ENCODE measurements at places on chromosomes 2 and 18.
A peak's percentile ranks its signal among the peaks of the same experiment; 100 is the strongest.

DNA sequence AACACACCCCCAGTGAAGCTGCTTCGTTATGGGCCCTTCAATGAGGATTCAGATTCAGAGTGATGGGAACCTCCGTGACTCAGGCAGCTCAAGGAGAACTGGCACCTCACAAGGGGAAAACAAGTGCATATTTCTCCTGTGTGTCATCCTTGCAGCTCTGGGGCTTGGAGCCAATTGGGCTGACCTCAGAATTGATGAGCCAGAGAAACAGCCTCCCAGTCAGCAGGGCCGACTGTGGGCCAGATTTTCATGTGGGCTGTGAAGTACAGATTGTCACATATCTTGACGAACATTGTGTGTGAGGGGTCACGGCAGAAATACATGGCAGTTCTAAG lies 189.6 kb upstream of the SP5 start:
- no peaks in the 10 kb centered on the region for H3K36me3 ChIP-seq
- H3K27me3 ChIP-seq, result no peaks in the 10 kb centered on the region
- peak overlapping the region; percentile 56 for H3K27ac ChIP-seq
- peak overlapping the region; percentile 28 for H3K4me3 ChIP-seq
- peaks cover 2% of the 10 kb centered on the region for H3K4me1 ChIP-seq

GRCh38 chr2:866009-866680 lies 84.5 kb upstream of the SNTG2 start:
- H3K4me3 ChIP-seq, result no peak overlapping the region
- H3K36me3 ChIP-seq, result no peaks in the 10 kb centered on the region
- H3K27ac ChIP-seq, result no peak overlapping the region

- peaks cover 59% of the 10 kb centered on the region for H3K4me1 ChIP-seq
- no peak overlapping the region for H3K4me3 ChIP-seq
- no peaks in the 10 kb centered on the region for H3K36me3 ChIP-seq
- no peak overlapping the region for H3K27ac ChIP-seq
- DNase-seq, result peak; percentile 92
Observed at GRCh38 chr2:120863661-120864320, 128.1 kb downstream of the GLI2 start.

DNA sequence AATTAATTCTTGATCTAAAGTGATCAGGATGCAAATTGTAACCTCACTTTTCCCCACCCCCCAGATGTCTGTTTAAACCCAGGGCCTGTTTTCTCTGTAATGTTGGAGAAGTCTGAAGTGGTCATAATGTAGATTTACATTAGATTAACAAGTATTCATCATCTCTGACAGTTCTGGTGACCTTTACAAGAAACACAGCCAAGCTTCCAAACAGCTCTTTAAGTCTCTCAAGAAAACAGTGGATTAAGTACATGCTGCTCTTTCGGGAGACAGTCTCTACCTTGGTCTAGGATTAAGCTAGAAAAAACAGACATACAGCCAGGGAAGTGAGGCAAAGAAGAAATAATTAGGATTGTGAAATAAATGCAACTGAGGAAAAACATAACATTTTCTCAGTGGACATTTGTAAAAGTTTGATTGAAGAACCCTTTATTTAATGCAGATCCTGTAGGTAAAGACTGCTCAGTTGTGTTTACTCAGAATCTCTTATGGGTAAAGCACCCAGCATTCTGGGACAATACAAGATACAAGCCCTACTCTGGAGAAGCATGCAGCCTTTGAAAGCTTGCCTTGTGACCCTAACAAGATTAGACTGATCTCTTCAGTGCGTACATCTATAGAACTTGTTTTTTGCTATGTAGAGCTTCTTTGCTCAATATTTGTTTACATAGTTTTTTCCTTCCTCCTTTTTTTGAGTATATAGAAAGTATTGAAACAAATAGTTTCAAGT lies 203.9 kb downstream of the PHLPP1 start:
- H3K4me3 ChIP-seq, result no peak overlapping the region
- H3K27ac ChIP-seq, result no peak overlapping the region
- H3K4me1 ChIP-seq, result no peaks in the 10 kb centered on the region

GRCh38 chr2:124810132-124810531 lies 785.0 kb downstream of the CNTNAP5 start:
- H3K36me3 ChIP-seq, result no peaks in the 10 kb centered on the region
- peak; percentile 32 for DNase-seq
- H3K27me3 ChIP-seq, result no peaks in the 10 kb centered on the region
- no peak overlapping the region for H3K27ac ChIP-seq
- no peaks in the 10 kb centered on the region for H3K4me1 ChIP-seq

- peak; percentile 94 for DNase-seq
- no peaks in the 10 kb centered on the region for H3K36me3 ChIP-seq
- no peak overlapping the region for H3K27ac ChIP-seq
Observed at GRCh38 chr2:237184192-237184918, 98.7 kb downstream of the COPS8 start.

GRCh38 chr2:227416701-227417100 lies 29.0 kb upstream of the SCYGR1 start:
- no peaks in the 10 kb centered on the region for H3K27me3 ChIP-seq
- H3K36me3 ChIP-seq, result no peaks in the 10 kb centered on the region
- no peak for DNase-seq
- peaks cover 4% of the 10 kb centered on the region for H3K4me1 ChIP-seq
- no peak overlapping the region for H3K27ac ChIP-seq
- H3K4me3 ChIP-seq, result no peak overlapping the region

DNA sequence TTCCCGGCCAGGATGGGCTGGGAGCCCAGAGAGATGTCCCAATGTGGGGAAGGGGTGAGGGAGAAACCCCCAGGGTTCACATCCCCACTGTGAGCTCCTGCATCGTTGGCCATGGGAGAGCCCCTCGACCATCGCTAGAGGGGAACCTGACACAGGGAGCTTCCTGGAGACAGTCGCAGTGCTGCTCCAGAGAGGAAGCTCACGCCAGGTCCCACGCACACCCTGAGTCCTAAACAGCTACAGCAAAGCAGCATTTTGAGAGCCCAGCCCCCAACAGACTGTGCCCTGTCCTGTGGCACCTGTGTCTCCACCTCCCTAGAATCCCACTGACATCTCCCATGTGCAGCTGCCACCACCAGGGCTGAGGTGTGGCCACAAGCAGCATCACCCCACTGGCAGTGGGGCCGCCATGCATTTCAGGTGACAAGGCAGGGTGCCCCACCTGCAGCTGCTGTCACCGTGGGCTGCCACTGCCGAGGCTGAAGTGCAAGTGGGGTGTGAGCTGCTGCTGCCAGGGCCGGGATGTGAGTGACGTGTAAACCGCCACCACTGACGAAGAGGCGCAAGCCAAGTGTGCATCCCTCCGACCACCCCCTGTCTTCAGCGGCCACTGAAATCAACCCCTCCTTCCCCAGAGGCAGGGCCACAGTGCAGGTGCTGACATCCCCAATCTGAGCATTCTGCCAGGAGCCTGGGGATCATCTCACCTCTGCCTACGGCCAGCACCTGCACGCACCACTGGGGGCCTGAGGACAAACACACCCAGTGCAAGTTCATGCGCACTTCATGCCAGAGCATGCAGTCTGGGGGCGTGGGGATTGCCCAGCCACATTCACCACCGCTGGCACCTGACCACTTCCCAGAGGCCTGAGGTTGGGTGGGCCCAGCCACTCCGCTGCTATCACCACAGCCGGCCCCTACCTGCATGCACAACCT lies 467.7 kb upstream of the SALL3 start:
- H3K27ac ChIP-seq, result no peak overlapping the region
- DNase-seq, result no peak
- H3K4me3 ChIP-seq, result no peak overlapping the region
- no peaks in the 10 kb centered on the region for H3K4me1 ChIP-seq
- no peaks in the 10 kb centered on the region for H3K27me3 ChIP-seq

DNA sequence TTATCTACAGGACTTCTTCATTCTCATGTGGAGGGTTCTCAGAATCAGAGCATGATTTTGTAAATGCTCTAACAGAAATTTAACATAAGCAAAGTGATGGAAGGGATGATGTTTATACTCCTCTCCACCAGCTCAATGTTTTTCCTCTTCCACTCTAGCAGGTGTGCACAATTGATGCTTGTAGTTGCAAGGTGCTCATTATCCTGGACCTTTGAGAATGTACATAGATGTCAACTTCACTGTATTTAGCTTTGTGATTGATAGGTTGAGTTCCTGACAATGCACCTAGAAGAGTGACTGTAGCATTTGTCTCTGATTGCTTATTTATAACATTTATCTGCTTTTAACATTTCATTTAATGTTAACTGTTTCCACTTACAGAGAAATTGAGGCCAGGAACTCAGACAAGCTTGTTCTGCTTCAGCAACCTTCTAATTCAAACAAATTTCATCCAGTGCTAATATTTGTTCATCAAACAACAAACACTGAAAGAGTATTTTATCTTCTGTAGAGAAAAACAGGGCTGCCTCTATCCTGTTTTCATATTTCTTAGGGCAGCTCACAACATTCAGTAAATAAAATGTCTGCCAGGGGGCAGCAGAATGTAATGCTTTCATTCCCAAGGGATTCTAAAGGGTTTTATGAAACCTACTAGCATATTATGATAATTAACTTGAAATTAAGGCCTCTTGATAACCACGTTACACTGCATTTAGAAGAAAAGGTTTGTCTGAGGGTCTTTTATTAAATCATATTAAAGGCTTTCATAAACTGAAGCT lies 127.9 kb upstream of the NOL4 start:
- DNase-seq, result peak; percentile 3
- no peaks in the 10 kb centered on the region for H3K36me3 ChIP-seq
- H3K4me3 ChIP-seq, result no peak overlapping the region
- H3K27ac ChIP-seq, result no peak overlapping the region

- no peak overlapping the region for H3K4me3 ChIP-seq
- no peaks in the 10 kb centered on the region for H3K36me3 ChIP-seq
- no peaks in the 10 kb centered on the region for H3K27me3 ChIP-seq
- DNase-seq, result no peak
- no peak overlapping the region for H3K27ac ChIP-seq
- H3K4me1 ChIP-seq, result no peaks in the 10 kb centered on the region
Observed at GRCh38 chr2:49961346-49961745, 807.0 kb upstream of the FSHR start.

GRCh38 chr2:8178911-8179310 lies 502.9 kb upstream of the ID2 start:
- no peak overlapping the region for H3K27ac ChIP-seq
- H3K4me3 ChIP-seq, result no peak overlapping the region
- H3K36me3 ChIP-seq, result no peaks in the 10 kb centered on the region
- H3K4me1 ChIP-seq, result peaks cover 5% of the 10 kb centered on the region

GRCh38 chr2:138036522-138036921 lies 72.2 kb downstream of the HNMT start:
- no peaks in the 10 kb centered on the region for H3K36me3 ChIP-seq
- no peaks in the 10 kb centered on the region for H3K27me3 ChIP-seq
- H3K4me1 ChIP-seq, result peaks cover 2% of the 10 kb centered on the region

DNA sequence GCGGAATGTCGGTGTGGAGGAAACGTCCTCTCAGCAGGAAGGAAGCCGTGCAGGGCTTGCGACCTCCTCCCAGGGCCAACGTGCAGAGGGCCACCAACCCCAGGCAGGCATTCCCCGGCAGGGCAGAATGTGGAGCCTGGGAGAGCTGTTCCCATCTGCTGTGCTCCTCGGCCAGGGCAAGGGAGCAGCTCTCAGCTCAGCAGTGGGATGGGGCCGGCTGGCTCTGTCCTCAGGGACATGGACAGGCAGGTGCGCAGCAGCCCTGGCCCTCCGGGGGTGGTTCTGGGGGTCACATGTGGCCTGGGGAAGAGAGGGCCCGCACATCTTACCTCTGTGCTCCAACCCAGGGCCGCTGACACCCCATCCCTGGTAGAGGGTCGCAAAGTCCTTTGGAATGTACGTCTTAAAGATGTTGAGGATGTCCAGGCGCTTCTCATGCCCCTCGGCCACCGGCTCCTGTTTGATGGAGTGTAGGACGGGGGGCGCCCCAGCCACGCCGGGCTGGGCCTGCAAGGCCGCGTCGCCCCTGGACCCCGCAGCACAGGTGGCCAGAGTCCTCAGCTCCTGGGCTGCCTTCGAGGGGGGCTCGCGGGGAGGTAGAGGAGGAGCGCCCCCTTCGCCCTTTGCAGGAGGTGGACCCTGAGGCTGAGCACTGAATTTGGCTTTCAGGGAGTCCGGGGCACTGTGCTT lies 116.4 kb downstream of the ZNF516 start:
- no peaks in the 10 kb centered on the region for H3K4me1 ChIP-seq
- no peak overlapping the region for H3K27ac ChIP-seq
- DNase-seq, result no peak
- H3K36me3 ChIP-seq, result peaks cover 34% of the 10 kb centered on the region

GRCh38 chr2:166519391-166519962 lies 25.4 kb upstream of the SCN7A start:
- H3K27me3 ChIP-seq, result no peaks in the 10 kb centered on the region
- DNase-seq, result no peak
- no peak overlapping the region for H3K4me3 ChIP-seq

- no peak overlapping the region for H3K27ac ChIP-seq
- no peak overlapping the region for H3K4me3 ChIP-seq
- H3K36me3 ChIP-seq, result no peaks in the 10 kb centered on the region
- H3K4me1 ChIP-seq, result no peaks in the 10 kb centered on the region
- peaks cover 4% of the 10 kb centered on the region for H3K27me3 ChIP-seq
Observed at GRCh38 chr18:25594351-25594750, 242.4 kb upstream of the ZNF521 start.

- no peak for DNase-seq
- peaks cover 16% of the 10 kb centered on the region for H3K4me1 ChIP-seq
- no peaks in the 10 kb centered on the region for H3K27me3 ChIP-seq
Observed at GRCh38 chr2:218329826-218330593, 26.6 kb upstream of the CATIP start.

DNA sequence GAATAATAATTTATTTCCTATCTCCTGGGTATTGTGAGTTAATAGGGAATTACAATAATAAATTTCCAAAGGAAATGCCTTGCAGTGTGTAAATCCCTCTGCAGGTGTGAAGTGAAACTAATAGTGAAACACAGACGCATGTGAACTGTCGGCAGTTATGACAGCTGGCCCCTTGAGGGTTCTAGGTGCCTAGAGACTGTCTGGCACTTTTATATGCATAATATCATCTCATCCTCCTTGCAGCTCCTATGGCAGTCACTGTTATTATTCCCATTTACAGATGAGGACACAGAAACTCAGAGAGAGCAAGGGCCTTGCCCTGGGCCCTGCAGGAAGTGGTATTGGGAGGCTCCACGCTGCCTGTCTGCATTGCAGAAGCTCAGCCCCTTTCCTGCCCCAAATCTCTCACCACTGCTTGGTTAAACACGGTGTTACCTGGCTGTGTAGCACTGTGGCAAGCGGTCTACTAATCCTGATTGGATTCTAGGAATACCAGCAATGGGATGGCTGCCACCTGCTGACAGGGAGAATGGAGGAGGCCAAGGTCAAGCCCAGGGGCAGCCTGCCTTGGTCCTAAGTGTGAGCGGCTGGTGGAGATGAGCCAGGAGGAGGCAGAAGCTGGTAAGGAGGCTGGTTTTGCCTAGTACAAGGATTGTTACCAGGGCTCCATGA lies 32.8 kb upstream of the ACKR3 start:
- H3K4me1 ChIP-seq, result peaks cover 14% of the 10 kb centered on the region
- no peaks in the 10 kb centered on the region for H3K36me3 ChIP-seq
- DNase-seq, result no peak
- H3K27me3 ChIP-seq, result peaks cover 18% of the 10 kb centered on the region

DNA sequence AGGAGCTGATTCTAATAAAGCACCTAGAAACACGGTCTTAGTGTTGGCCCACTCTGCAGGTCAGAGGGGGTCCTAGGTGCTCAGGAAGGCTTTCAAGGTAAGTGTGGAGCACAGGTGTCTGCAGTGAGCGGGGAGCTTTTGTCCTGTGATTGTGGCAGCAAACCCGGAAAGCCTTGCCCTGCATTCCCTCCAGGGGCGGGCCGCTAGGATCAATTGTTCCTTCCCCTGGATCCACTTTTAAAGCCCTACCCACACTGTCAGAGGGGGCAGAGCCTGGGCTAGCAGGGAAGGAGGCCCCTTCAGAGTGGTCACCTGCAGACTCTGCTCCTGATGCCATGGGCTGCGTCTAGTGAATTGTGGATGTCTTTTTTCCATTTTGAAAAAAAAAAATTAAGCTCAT lies 176.0 kb downstream of the CTIF start:
- peaks cover 14% of the 10 kb centered on the region for H3K36me3 ChIP-seq
- no peak overlapping the region for H3K27ac ChIP-seq
- H3K27me3 ChIP-seq, result no peaks in the 10 kb centered on the region
- H3K4me1 ChIP-seq, result peaks cover 9% of the 10 kb centered on the region
- H3K4me3 ChIP-seq, result no peak overlapping the region
